ENCODE measurements at places on chromosomes 6 and 20.

DNA sequence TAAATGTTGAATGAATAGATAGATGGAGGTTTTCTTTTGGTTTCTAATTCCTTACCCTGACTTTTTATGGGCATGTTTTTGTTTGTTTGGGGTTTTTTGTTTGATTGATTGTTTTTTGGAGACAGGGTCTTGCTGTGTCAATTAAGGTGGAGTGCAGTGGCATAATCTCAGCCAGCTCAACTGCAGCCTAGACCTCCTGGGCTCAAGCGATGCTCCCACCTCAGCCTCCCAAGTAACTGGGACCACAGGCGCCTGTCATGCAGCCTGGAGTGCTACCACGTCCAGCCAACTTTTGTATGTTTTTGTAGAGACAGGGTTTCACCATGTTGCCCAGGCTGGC lies 1.5 kb upstream of the NUDT3 start:
- no peak for DNase-seq

GRCh38 chr6:30453508-30454116 lies 35.7 kb upstream of the HLA-E start:
- no peak for DNase-seq

GRCh38 chr6:165119231-165120020 lies 190.0 kb downstream of the C6orf118 start:
- DNase-seq, result no peak

DNA sequence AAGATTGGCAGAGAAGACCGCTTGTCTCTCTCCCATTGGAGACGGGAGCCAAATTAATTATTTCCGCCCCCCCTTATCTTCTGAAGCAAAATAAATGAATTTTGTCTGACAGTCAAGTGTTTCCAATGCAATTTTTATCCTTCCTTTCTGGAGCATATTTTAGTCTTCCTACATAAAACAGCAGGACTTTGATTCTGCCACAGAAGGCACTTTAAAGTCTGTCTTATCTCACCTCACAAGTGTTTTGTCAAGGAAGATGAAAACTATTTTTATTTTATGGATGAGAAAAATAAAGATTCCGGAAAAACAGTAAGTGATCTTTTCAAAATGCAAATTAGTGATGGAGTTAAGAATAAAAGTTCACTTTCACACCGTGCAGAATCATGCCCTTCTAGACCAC lies 140.4 kb downstream of the OPRM1 start:
- no peak for DNase-seq

DNA sequence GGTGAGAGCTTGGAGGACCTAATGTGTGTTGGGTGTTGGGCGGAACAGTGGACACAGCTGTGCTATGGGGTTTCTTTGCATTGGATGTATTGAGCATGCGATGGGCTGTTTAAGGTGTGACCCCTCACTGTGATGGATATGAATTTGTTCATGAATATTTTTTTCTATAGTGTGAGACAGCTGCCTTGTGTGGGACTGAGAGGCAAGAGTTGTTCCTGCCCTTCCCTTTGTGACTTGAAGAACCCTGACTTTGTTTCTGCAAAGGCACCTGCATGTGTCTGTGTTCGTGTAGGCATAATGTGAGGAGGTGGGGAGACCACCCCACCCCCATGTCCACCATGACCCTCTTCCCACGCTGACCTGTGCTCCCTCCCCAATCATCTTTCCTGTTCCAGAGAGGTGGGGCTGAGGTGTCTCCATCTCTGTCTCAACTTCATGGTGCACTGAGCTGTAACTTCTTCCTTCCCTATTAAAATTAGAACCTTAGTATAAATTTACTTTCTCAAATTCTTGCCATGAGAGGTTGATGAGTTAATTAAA lies 3.0 kb downstream of the HLA-A start:
- no peak for DNase-seq

GRCh38 chr6:12624142-12624837 lies 92.3 kb upstream of the PHACTR1 start:
- no peak for DNase-seq

DNA sequence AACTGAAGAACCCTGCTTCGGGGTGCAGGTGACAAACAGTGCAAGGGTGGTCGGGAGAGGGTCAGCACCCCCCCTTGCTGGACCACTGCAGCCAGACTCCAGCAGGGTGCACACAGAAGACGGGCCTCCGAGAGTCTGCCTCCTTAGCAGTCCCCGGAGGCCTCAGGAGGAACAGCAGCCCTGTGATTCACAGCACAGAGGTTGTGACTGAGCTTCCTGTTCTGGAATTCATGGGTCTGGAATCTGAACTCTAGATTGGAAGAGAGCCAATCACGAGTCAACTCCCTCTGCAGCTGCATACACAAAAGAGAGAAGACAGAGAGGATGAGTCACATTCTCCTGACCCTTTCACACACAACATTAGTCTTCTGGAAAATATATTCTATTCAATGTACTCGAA lies 249.0 kb upstream of the OPRM1 start:
- no peak for DNase-seq
